HT1080 (cell line): ENCODE measurements at places on chromosomes 2 and 18. TPM values are rescaled to one million over a fixed set of nuclear protein-coding genes. Genes with fewer than 3 reads are reported as not detected.

DNA sequence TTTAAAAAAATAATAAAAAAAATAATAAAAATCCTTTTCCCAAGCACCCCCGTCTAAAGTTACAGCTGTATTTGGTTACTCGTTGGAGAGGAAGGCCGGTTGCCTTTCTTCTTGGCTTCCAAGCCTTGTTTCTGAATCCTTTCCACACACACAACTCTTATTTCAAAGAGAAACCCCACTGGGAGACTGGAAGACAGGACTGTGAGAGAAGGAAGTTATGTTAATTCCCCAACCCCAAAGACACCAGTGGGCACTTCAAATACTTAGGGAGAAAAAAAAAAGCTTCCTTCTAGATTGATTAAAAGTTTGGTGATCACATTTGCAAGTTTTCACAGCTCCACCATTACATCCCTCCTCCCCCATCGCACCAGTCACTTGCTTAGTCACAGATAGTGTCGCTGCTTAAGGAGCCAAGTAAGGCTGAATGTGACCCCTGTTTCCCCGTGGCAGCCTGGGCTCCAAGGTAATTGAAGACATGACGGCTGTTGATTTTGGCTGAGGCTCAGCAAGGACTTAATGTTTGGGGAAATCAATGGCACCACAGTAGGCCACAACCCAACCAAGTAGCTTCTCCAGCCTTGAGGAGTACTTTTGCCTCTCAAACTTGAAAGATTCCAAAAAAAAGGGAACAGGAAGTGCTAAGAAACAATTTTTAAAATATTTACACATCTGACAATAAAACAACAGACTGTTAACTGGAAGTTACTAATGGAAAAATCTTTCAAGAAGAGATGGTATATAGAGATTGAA is 40.8 kb upstream of the FRZB start:
- peak; percentile 19 for DNase-seq

DNA sequence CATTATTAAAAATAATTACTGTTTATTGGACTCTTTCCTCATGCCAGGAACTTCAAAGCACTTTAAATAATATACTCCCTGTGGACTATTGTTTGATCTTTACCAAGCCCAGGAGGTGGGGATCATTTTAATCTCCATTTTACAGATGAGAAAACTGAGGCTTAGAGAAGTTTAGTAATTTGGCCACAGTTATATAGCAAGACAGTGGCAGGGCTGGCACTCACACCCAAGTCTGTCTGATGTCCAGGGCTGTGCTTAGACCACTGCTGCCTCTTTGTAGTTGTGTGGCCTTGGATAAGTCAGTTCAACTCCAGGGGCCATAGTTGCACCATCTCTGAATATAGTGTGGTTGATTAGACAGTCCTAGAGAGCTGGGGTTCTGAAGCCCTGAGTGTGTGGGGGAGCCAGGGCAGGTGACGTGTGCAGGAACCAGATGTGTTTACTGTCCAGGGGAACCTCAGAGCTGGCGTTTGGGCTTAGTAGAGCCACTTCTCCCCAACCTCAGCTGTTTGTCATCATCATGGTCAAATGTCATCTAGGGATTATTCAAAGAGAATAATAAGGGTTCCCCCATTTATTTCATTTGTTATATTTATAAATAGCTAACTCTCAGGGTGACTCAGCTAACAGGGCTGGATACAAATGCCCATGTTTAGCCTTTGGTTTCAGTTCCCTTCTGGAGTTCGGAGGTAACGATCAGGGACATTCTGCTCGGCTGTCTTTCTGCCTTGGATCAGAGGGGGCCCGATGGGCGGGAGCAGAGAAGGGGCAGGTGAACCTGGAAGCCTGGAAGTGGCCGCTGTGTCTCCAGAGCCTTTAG is 68.0 kb downstream of the BOLA3 start:
- DNase-seq: no peak

DNA sequence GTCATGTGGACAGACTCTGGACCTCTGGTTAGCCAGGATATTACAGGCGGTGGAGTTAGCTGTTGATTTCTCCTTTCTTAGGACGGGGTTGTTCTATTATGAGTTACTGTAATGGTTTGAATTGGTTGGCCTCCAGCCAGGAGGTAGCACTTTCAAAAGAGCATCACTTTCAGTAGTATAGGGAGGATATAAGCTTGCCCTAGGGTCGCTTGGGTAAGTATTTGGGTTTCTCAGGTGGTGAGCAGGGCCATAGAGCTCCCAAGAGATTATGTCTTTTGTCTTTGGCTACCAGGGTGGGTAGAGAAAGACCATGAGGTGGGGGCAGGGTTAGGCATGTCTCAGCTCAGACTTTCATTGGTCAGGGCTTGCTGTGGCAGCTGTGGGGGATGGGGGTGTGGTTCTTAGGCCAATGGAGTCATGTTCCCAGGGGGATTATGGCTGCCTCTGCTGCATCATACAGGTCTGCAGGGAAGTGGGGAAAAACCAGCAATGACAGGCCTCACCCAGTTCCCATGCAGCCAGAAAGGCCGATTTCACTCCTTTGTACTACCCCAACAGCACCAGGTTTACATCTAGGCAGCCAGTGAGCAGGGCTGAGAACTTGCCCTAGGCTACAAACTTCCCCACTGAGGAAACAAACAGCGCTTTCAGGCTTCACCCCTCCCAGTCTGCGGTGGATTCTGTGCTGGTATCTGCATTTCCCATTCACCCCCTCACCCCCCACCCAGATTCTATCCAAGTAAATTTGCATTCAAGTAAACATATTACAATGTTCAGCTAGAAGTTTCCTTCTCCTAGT is 89.4 kb upstream of the SLC38A11 start:
- DNase-seq: no peak

DNA sequence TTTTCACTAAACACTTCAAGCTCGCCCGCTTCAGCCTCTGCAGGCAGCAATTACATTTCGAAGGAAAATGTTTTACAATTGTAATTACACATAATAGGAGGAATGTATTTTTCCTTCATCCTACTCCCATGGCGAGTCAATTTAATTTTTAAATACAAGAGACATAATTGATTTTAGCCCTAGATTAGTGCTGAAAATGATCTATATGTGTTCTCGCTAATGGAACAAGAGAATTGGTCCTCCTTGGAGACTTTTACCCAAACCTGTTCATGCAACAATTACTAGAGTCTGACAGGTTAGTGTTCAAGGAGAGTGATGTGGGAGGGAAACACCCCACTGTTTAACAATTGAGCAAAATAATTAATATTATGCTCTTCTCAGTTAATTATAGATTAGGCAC is 509.4 kb upstream of the SETBP1 start:
- no peak for DNase-seq

DNA sequence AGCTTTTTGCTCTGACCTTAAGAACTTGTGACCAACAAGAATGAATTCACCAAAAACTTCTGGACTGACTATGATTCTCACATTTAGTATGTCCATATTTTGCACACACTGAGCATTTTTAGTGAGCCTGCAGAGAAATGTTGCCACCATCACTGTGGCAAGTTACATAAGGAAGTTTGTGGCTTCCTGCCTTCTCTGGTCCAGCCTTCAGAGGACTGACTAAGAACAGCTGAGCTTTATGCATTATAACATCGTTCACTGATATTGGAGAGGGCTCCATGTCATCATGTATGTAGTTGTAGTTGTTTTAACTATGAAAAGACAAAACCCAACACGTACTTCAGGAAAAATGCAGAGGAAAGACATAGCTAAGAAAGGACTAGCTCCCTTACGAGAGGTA is 218.0 kb upstream of the CRIM1 start:
- no peak for DNase-seq

- DNase-seq: no peak
Observed at GRCh38 chr2:152584301-152584700, 133.0 kb downstream of the PRPF40A start.

DNA sequence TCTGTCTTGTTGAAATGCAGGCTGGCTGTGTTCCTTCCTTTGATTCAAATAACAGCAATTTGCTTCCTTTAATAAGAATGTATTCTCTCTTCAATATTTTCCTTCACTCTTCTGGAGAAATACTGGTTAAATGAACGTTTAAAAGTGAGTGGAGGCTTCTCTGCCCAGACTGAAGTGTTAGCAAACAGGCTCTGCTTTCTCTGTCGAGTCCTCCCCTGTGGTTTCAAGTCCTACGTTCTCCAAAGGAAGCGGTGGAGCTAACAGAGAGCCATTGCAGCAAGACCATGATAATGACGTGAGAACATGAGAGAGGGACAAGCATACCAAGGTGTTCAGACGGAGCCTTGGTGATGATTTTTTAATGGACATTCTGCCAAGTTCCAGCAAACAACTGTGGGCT is 26.2 kb upstream of the PID1 start:
- no peak for DNase-seq

DNA sequence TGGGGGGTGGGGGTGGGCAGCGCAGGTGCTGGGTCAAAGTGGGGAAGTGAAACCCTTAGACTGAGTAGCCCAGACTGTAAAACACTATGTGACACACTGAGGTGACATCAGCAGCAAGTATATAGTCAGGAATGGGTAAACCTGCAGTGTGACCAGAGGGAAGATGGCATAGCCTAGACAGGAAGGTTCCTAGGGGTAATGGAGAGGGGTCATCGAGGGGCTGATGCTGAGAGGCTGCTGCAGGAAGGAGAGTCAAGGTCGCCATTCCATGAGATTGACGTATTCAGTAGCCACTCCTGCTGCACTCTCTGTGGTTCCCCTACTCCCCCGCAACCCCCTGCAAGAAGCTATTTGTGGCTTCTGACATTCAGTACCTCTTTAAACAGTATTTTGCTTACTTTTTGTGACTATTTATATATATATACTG is 111.7 kb downstream of the CHST9 start:
- no peak for DNase-seq

DNA sequence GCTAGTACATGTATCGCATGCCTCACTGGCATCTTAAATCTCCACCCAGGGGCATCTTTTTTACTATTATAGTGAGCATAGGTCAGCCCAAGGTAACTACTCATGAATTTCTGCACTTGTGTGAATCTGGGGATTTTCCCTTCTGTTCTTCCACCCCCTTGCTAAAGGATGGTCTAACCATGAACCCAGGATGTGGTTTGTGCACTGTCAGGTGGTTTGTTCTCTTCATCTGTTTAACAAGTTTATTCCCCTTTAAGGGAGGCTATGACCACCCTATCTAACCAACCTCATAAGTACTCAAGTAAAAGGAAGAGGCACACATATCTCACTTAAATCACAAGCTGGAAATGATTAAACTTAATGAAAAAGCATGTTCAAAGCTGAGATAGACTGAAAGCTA is 243.0 kb downstream of the RPRM start:
- DNase-seq: no peak

DNA sequence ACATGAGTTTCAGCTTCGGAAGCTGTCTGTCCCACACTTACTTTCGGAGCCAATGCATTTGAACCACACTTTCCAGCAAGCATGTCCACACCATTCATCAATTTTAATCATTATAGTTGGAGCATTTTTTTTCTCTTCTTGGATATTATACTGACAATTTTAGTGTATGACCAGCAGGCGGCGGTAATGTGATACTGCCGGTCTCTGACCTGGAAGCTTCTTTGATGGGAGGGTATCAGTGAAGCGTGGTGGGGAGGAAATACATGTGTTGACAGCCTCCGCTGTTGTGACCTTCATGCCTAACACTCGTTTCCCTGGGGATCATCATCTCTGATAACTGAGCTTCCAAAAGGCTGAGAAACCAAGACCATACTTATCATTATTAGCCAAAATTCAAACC is 231.7 kb downstream of the GBX2 start:
- no peak for DNase-seq

DNA sequence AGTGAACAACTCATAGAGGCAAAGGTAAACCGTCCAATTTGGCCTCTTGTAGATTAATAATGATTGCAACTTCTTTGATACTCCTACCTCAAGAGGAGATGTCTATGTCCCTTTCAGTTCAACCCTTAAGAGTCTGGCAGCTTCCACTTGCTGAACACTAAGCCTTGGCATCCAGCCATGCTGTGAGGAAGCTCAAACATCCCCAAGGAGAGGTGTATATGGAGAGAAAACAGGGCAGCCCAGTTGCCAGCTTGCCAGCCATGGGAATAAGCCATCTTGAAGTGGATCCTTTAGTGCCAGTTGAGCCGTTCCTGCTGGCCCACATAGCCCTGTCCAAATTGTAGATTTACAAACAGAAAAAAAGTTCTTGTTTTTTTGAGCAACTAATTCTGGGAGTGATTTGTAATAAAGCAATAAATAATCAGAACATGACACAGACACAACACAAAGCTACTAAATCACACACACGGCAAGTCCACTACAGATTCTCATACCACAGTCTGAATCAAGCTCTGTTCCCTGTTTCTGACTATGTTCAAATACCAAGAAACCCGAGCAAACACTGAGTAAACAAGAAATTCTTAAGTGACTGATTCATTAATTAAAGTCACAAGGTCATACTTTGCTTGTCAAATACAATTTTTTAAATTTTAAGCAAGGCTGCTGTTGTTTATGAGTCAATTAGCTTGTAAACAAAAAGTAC is 96.1 kb downstream of the PID1 start:
- peak; percentile 7 for DNase-seq

DNA sequence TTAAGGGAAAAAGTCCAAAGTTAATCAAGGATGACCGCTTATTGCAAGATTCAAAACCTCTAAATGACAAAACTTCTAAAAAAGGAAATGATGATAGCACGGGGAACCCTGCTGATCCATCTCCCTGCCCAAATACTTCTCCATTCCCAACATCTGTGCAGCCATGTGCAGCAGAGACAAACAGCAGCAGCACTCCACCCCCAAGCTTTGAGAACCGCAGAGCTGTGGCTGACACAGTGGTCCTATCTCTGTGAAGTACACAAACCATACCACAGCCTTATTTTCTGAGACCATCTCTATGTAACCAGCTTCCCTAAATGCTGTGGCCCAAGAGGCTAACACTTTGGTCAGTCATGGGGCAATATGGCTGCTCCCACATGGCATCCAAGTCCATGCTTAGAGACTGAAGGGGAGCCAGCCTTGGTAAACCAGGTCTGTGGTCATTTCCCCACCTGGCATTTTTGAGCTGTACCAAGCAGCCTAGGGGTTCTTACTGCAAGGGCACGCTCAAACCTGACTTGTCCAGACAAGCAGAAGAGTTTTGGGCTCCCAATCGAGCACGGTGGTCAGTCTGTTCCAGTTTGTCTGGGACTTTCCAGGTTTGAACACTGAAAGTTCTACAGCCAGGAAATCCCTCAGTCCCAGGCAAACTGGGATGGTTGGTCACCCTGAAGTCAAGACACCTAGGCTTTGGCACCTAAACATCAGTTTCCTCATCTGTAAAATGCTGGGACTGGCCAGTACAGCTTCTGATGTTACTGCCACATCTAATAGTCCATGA is 17.1 kb upstream of the NFE2L2 start:
- no peak for DNase-seq

DNA sequence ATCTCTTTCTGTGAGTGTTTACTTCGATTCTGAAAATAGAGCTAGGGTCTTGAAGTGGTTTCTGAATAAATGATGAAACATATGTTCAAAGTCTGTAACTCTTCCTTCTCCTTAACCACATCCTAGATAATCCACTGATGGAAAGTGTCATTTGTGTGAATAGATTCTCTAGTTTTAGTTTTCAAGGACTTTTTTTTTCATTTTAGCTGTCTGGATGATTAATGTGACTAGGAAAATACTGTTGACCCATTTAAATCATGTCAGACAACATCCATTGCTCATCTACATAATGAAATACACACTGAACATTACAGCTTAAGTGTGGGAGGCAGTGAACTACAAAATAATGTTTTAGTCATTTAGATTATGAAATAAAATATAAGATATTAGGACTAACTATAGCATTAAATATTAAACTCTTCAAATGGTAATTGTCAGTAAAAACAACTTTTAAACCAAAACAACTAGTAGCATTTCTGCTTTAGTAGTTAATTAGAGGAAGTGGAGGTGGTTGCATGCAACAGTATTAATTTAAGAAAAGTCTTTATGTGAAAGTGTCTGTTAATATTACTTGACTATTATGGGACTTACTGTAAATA is 39.1 kb upstream of the DLX1 start:
- DNase-seq: no peak

The CFAP221 gene
- not detected in 2 replicates for total RNA-seq

The NAT8 gene
- total RNA-seq: not detected in 2 replicates

The CHRND gene
- not detected in 2 replicates for total RNA-seq

The KYNU gene
- total RNA-seq: 0.47 and 1.0 TPM in 2 replicates
